Putamen (tissue), 1 donor: ENCODE measurements at places on chromosomes 16 and 17.
A peak's percentile ranks its signal among the peaks of the same experiment; 100 is the strongest.

DNA sequence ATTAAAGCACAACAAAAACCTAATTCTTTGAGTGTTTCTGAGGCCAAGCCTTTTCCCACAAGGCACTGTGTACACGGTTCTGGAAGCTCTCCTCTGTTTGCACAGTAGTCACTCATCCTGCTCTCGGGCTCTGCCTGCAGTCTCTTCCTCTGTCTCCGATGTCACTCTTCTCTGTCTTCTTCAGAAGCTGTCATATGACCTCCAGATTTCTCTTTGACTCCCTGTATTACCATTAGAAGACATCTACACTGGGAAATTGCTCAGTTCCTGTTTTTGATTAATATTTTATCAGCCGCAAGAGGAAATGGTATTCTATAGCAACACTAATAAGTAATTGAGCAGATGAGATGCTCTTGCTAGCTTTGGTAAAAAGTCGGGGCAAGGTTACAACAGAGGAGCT, 422.9 kb downstream of the WWOX start:
- no peak for DNase-seq

DNA sequence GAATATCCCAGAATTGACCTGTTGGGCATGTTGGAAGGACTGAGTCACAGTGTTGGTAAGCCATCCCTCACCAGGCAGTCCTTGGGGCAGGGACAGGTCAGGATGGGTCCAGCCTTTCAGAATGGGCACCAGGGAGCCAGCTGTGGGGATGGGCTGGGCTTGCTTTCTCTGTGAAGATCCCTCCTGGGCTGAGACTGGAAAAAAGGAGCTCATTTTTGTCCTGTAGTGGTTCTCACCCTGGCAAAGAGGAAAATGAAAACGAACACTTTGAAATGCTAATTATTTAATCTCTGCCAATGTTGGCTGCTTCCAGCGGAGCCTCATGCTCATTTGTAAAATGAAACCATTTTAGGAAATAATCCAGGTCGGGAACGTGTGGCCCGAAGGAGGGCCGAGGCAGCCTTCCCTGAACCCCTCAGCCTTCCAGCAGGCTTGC, 237.5 kb upstream of the SALL1 start:
- DNase-seq = peak; percentile 21

GRCh38 chr17:31250229-31250628, 46.8 kb downstream of the OMG start:
- DNase-seq = no peak

DNA sequence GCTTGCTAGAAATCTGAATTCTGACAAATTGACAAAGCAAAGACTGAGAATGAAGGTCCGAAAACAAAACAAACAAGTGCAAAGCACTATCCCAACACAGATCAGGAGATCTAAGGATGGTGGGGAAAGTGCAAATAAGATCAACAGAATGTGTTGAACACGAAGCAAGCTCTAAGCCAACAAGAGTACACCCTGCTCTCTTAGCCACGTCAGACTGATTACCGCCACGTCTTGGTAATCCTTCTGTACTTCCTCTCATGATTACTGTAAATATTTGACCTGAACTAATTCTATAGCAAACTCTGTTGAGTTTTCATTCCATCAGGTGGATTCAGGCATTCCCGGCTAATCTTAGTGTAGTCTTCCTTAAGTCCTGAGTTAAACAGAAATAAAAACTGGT, 34.3 kb upstream of the ERCC4 start:
- DNase-seq = no peak

DNA sequence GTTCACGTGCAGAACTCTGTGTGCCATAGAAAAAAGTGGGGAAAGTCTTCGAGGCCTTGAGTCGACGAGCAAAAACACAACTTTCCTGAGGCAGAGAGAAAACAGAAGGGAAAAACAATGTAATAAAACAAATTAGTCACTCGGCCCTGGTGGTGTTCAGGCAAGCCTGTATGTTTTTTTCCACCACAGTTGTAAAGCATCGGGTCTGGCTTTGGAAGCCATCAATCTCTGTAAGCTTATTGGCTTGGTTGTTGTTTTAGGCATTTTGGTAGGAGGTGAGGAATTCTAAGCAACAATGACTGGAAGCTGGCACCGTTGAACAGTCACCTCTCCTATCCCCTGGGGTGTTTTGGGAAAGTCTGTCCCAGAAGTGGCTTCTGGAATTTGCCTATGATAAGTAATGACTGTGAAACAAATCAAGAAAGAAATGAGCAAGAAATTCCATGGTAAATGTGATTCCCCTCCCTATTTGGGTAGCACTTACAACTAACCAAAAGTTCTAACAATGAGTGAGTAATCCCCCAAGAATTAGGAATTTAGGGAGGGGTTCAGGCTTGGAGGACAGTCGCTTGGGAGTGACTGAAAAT, 2.8 kb downstream of the CDH13 start:
- DNase-seq = no peak

GRCh38 chr16:85908889-85909589, 10.1 kb downstream of the IRF8 start:
- peak; percentile 34 for DNase-seq

DNA sequence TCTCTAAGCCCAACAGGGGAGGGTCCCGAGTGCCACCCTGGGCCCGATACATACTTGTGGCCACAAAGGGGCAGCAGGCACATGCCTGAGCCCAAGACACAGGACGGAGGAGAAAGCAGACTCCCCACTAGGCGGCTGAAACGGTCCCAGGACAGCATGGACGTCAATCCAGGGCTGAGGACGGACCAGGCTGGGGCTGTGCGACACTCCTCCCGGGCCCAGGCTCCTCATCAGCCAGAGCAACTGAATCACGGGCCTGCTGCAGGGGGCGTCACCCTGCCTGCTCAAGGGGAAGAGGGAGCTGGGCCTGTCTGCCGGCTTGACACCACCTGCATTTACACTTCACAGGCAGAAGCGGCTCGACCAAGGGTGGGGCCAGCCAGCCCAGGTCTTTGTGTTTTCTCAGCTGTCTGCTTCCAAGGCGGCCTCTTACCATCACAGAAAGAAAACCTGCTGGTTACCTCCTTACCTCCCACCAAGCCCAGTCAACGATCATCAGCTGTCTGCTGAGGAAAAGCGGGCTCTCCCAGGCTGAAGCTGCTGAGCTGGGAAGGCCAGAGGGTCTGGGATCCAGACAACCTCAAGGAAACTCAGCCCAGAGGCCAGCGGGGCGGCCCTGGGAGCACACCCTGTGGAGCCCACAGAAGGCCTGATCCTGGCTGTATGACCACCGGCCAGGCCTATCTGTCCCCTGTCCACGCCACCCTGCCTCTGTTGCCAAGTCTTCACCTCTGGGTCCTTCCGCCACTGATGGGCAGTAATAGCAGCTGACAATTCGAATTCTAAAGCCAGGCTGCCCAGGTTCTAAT, 26.4 kb downstream of the KIFC3 start:
- DNase-seq = peak; percentile 66

GRCh38 chr16:49158029-49158642, 123.5 kb downstream of the CBLN1 start:
- no peak for DNase-seq

GRCh38 chr17:15409721-15410250, 57.6 kb downstream of the CDRT4 start:
- peak; percentile 48 for DNase-seq

DNA sequence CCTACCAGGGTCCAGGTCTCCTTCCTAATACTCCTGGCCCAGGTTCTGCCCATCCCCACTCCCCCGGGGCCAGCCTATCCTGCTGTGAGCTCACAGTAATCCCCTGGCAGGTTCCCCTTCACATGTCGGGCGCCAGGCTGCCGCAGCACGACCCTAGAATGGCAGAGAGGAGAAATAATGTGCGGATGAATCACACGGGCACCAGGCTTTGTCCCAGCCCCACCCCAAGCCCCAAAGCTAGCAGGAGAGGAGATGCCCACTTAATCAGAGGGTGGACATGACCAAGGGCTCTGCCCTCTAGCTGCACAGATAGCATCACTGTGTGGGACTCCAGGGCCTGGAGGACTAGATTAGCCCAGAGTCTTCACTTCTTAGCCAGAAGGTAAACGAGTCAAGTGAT, 39.5 kb downstream of the ST3GAL2 start:
- DNase-seq = no peak

- DNase-seq = no peak
These were observed 35.7 kb downstream of the NOS2 start for GRCh38 chr17:27764589-27764988.

DNA sequence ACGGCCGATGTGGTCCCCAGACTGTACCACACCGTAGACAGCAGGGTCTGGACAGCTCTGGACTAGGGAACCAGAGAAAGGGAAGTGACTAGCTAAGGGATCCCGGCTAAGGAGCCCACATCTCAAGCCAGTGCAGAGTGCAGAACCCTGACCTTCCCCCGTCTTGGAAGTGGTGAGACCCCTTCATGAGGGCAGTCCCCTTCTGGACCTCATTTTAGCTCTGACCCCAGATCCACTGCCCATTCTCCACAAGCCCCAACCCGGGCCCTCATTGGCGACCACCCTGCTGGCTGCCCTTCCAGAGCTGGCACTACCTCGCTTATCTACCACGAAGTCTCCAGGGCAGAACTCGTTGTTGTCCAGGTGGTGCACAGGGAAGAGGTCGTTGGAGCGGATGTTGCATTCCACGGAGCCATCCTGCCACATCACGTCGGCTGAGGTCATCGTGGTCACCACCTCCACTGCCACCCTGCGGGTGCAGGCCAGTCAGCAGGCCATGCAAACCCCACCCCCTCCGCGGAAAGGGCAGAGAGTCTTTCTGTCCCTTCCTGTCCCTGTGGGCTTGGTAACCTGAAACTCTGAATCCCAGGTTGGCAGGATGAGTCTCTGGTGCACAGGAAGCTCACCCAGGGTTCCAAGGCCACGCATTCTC, 14.2 kb downstream of the SPHK1 start:
- DNase-seq = no peak

DNA sequence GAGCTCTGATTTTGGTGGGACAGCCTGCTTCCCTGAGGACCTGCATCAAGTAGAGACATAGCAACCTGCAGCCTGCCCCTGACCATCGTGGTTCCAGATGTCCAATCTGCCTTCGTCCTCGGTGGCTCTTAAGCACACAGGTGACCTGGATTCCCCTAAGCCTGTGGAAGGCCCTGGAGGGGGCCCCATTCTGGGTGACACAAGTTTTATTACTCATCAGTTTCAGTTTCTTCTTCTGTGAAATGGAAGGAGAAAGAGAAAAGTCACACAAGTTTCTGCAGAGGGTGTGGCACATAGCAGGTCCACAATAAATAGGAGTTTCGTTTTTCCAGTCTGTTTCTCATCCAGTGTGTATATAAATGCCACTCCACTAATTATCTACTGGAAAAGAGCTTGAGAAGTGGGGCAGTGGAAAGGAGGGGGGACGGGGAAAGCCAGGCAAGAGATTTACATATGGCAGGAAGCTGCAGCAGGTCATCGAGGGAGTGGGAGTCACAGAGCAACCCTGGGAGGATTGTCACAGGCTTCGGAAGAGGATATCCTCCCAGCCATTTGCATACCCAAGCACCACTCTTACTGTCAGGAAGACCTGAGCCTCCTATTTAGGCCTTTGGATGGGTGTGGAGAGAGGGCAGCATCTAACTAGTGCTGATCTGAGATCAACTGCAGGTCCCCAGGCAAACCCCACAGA, 10.0 kb upstream of the NOS2 start:
- no peak for DNase-seq

DNA sequence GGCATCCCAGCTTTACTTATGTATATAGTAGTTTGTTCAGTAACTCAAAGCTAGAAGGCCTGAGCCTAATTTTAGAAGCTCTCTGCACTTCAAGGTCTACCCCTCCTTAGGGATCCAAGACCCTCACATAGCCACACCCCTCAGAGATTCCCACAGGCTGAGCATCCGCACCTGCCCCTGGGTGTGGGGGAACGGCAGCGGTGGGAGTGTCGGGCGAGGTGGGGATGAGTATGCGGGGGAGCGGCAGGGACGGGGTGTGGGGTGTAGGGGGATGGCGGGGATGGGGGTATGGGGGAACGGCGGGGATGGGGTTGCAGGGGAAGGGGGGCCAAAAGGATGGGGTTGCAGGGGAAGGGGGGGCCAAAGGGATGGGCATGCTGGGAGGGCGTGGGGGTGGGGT, 24.9 kb upstream of the BEAN1 start:
- no peak for DNase-seq

DNA sequence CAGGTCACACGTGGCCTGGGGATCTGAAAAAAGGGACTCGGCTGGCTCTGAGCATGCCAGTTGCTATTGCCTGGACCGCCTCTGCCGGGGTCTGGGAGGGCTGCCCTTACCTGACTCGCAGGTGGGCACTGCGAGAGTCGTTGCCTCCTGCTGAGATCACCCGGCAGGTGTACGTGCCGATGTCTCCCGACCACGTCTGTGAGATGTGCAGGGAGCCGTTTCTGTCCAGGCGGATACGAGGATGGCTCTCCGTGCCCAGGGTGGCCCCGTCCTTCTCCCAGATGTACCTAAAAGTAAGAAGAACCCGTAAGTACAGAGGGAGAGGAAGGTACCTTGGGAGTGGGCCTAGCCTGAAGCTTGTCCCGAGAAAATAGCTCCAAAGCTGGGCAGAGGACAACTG, 112.0 kb upstream of the CDC42EP4 start:
- DNase-seq = no peak

GRCh38 chr16:57123974-57124674, 31.7 kb downstream of the CPNE2 start:
- DNase-seq = no peak

DNA sequence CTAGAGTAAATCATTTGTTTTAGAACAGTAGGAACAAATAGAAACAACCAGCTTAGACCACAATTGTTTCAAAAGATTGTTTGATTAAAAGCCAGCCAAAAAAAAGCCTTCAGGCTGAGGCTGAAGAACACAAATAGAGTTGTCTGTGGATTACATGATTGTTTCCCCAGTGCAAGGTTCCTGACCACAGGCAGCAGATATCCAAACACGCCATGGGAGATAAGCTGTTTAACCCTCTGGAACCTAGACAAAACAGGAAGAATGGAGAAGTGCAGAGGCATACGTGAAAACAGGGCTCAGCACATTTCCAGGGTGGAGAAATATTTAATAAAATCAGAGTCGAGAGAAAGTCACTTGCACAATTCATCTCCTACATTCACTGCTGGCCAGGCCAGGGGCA, 21.0 kb downstream of the ATPAF2 start:
- DNase-seq = no peak

DNA sequence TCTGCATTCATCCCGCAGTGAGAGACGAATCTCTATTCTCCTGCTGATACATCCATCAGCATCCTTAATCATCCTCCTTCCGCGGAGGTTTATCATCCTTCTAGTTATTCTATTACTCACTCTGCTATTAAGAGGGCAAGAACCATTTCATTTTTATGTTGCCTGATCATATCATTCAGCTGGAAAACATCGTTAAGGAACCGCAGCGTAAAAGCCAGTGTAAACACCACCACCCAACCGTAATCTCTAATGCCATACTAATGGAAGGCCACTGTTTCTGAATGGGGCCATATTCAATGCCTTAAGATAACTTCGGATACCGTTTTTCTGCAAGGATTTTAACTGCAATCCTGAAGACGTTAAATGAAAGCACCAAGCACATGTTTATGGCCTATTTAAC, 36.7 kb upstream of the ERCC4 start:
- DNase-seq = no peak
